ENCODE measurements at places on chromosomes 3 and 15. TPM values are rescaled to one million over a fixed set of nuclear protein-coding genes. Genes with fewer than 3 reads are reported as not detected.

CHL1 gene
- total RNA-seq = not detected

SPINK8 gene
- total RNA-seq = not detected

DNA sequence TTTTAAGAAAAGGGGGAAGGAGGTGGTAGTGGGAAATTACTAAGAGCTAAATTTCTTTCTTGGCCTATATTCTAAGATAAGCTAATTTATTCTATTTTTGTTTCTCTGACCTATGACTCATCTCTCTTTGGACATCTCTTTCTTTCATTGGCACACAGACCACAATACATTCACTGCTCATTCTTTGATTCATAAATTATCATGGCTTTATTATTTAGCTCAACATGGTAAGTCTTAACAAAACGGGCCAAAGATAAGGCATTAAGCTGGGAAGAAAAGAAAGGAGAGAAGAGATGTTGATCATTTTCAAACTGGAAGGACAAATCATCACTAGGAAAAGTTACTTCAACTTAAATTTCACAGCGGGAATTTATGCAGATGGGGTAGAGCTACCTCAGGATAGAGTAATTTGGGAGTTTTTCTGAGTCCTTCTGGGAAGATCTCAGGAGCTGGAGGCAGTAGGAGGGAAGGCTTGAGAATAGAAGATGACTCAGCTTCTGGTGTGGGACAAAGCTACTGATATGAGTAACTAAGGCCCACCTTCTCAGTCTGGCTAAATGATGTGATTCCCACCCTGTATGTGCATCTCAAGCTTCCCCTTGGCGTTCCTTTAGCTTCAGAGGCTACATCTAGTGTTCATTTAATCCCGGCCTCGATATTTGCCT lies 7.5 kb upstream of the ALCAM start:
- no peaks in the 10 kb centered on the region for H3K36me3 ChIP-seq
- H3K27ac ChIP-seq = peak overlapping the region; percentile 74
- no peaks in the 10 kb centered on the region for H3K27me3 ChIP-seq
- peaks cover 79% of the 10 kb centered on the region for H3K4me1 ChIP-seq

DNA sequence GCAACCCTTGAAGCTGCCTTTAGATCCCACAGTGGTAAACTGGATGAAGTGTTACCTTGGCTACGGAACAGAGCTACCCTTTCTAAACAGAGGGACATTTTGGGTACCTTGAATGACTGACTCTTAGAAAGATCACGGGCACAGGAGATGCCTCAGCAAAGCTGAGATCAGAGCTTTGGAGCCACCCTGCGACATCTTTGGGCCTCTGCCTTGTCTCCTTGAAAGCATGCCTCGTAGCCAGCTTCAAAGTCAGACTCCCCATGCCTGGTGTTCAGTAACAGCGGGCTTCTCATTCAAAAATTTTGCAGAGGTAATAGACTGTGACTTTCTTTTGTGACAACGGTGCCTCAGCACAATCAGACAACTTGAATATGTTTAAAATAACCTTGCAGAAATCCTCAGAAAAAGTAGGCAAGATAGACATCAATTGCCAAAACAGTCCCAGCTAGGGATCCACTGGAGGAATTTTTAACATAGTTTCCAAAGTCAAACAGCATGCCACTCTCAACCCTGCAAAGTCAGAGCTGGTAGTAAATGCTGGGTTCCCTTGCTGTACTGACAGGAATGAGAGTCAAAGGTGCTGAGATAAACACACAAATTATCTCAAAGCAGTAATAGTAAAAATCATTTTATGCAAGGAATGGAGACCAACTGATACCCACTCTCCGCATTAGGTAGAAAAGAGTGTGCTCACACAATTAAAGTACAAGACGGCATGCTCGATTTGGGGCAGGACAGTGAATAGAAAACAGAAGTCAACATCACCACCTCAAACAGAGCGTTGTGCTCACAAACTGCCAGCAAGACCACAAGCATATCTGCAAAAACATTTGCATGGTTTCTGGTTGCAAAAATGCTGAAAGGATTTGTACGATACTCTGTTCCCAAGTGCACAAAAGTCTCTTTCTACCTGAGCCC lies 82.1 kb downstream of the MYO1E start:
- H3K27me3 ChIP-seq = no peaks in the 10 kb centered on the region
- no peak overlapping the region for H3K27ac ChIP-seq
- H3K36me3 ChIP-seq = no peaks in the 10 kb centered on the region
- H3K4me1 ChIP-seq = peaks cover 49% of the 10 kb centered on the region
- no peak overlapping the region for H3K4me3 ChIP-seq

DNA sequence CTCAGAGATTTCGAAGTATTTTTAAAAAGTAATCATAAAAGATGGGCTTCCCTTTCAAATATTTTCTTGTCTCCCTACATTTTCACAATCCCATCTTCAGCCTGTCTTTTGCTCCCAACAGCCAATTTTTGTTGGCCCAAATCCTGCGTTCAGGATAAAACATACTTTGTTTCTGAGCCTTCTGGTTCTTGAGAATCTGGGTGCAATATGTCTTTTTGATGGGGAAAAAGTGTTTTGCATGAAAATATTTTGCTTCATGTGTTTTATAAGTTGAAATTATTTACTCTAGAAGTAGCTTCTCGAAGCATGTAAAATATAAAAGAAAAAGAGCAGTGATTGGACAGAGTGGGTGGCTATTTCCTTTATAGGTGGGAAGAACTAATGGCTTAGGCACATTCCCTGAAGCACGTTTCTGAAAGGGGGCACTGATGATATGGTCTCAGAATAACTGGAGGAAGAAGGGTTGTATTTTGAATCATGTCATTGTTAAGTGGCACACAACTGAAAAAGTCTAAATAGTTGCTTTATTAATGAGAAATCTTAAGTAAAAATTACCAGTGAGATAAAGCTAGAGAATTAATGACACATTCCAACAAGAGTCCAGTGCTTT lies 3.9 kb downstream of the UNC13C start:
- H3K4me3 ChIP-seq = no peak overlapping the region
- peaks cover 4% of the 10 kb centered on the region for H3K27me3 ChIP-seq
- H3K36me3 ChIP-seq = no peaks in the 10 kb centered on the region
- H3K27ac ChIP-seq = no peak overlapping the region

DNA sequence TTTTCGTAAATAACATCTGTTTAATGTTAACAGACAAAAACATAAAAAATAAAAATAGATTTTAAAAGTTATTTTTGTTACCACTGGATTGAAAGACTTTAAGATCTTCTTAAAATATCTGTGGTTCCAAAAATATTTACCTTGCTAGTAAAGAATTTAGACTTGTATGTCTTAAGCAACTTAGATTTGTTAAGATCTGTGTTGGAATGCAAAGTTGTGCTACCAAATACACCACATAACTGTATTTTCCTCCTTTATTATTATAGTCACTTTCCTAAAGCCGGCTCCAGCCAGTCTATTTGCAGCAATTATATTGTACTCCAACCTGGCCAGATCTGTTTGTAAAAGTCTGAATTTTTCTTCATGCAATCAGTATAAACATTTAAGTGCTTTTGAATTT lies 63.7 kb downstream of the SPRED1 start:
- H3K27ac ChIP-seq = no peak overlapping the region
- no peak overlapping the region for H3K4me3 ChIP-seq
- no peaks in the 10 kb centered on the region for H3K27me3 ChIP-seq
- no peaks in the 10 kb centered on the region for H3K4me1 ChIP-seq

- no peaks in the 10 kb centered on the region for H3K27me3 ChIP-seq
- H3K27ac ChIP-seq = no peak overlapping the region
- DNase-seq = no peak
Observed at GRCh38 chr15:68629519-68630210, 50.9 kb downstream of the CORO2B start.

LIPH gene
- 0.35 TPM for total RNA-seq

DNA sequence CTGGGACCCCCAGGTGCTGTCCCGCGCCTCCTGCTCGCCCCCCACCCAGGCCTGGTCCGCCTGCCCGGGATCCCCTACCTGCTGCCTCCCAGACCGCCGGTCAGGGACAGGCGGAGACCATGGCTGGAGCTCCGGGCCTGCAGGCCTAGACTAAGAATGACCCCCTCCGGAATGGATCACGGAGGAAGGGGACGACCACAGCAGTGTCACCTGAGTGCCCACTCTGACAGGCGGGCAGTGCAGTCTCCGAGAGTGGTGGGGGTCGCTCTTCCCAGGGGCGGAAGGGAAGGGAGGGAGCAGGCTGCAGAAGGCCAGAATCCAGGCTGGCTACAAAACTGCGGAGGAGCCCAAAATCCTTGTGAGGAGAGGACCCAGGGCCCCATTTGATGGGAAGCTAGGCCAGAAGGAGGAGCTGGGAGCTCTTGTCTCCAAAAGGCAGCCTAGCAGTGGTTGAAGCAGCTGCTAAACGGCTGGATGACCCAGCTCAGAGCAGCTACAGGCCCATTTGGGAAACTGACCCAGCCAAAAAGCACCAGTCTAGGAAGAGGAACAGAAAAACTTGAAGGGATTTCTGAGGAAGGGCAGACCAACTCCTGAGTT lies 908 bp upstream of the RAB43 start:
- H3K4me1 ChIP-seq = peaks cover 16% of the 10 kb centered on the region
- no peaks in the 10 kb centered on the region for H3K27me3 ChIP-seq
- DNase-seq = no peak
- H3K36me3 ChIP-seq = no peaks in the 10 kb centered on the region

- H3K4me3 ChIP-seq = no peak overlapping the region
- H3K27ac ChIP-seq = no peak overlapping the region
- H3K27me3 ChIP-seq = no peaks in the 10 kb centered on the region
- H3K4me1 ChIP-seq = no peaks in the 10 kb centered on the region
- no peak for DNase-seq
- no peaks in the 10 kb centered on the region for H3K36me3 ChIP-seq
Observed at GRCh38 chr3:29899021-29899420, 618.1 kb downstream of the RBMS3 start.

MAP6D1 gene
- 12.4 TPM for total RNA-seq

GOLGA8G gene
- total RNA-seq = not detected

EPHA6 gene
- 1.8 TPM for total RNA-seq

GRCh38 chr15:92882697-92883162 lies 17.4 kb upstream of the CHD2 start:
- no peaks in the 10 kb centered on the region for H3K27me3 ChIP-seq
- H3K36me3 ChIP-seq = peaks cover 35% of the 10 kb centered on the region
- no peak for DNase-seq
- peak overlapping the region; percentile 61 for H3K27ac ChIP-seq

DNA sequence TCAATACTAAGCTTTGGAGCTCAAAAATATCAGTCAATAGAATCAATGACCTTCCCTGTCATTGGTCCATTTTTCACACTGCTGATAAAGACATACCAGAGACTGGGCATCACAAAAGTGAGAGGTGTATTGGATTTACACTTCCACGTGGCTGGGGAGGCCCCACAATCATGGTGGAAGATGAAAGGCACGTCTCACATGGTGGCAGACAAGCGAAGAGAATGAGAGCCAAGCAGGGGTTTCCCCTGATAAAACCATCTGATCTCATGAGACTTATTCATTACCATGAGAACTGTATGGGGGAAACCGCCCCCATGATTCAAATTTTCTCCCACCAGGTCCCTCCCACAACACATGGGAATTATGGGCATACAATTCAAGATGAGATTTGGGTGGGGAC lies 81.9 kb downstream of the ANXA2 start:
- H3K36me3 ChIP-seq = no peaks in the 10 kb centered on the region
- peaks cover 24% of the 10 kb centered on the region for H3K27me3 ChIP-seq
- no peak for DNase-seq
- no peaks in the 10 kb centered on the region for H3K4me1 ChIP-seq
- H3K4me3 ChIP-seq = no peak overlapping the region

Data from PC-3 (cell line).